ENCODE measurements at places on chromosomes 4 and X.

- DNase-seq = no peak
Observed at GRCh38 chrX:6026980-6027379, 201.7 kb downstream of the NLGN4X start.

GRCh38 chrX:119429471-119429870, 30.3 kb downstream of the SLC25A43 start:
- no peak for DNase-seq

GRCh38 chrX:37348231-37348970, 763 bp upstream of the PRRG1 start:
- no peak for DNase-seq

DNA sequence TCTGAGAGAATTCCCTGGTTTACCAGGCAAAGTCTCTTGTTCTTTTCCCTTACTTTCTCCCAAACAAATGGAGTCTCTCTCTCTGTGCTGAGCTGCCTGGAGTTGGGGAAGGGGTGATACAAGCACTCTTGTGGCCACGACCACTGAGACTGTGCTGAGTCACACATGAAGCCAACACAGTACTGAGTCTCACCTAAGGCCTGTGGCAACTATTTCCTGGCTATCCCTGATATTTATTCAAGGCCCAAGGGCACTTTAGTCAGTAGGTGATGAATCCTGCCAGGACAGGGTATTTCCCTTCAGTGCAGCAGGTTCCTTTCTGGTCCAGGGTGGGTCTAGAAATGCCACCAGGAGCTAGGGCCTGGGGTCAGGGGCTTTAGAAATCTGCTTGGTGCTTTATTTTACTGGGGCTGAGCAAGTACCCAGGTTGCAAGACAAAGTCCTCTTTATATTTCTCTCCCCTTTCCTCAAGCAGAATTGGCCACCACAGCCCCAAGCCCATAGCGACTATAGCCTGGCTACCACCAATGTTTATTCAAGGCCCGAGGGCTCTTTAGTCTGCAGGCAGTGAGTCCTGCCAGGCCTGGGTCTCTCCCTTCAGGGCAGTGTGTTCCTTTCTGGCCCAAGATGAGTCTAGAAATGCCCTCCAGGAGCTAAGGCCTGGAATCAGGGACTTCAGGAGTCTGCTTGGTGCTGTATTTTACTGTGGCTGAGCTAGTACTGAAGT, 10.5 kb downstream of the ARL13A start:
- no peak for DNase-seq

GRCh38 chrX:39018541-39018940, 217.3 kb downstream of the MID1IP1 start:
- DNase-seq = no peak

Measured in activated effector memory CD4-positive, alpha-beta T cell treated with anti-CD3 and anti-CD28 coated beads, Interleukin-2, amount 50 U/mL, for 16 hours (primary cell).